ENCODE measurements at places on chromosomes 1 and 21.
A peak's percentile ranks its signal among the peaks of the same experiment; 100 is the strongest.

DNA sequence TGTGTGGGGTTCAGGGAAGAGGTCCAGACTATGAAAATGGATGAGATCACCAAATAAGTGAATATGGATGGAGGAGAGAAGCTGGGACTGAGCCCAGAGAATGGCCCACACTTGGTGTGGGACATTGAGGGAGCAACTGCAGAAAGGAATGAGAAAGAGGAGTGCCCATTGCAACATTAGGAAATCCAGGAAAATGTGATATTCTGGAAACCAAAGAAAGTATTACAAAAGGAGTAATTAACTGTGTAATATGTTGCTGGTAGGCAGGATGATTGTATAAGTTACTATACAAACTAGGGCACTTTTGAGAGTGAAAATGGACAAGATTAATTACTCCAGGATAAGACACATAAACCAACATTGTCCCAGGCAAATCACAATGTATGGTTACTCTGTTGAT lies 59.8 kb upstream of the ARTN start:
- no peak for DNase-seq

DNA sequence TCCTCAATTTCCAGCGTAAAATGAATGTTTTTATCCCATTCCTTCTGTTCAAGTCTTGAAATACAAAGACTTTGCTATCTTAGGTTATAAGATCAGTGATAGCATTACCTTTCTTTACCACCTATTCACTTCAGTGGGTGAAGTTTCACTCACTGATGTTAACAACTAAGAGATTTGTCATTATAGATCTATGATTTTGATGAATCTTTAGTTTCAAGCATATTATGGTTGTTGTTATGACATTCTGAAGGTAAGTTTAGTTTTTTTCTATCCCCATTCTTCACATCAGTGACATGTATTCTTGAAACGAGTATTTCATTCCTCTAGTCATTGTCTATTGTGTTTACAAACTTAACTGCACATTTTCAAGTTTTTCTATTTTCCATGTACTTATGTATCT lies 182.5 kb downstream of the ATP6V1G3 start:
- no peak for DNase-seq

- no peak for DNase-seq
These were observed 94.5 kb downstream of the HUNK start for GRCh38 chr21:31967334-31967733.

GRCh38 chr1:117392771-117393170 lies 25.5 kb downstream of the MAN1A2 start:
- DNase-seq, result no peak

DNA sequence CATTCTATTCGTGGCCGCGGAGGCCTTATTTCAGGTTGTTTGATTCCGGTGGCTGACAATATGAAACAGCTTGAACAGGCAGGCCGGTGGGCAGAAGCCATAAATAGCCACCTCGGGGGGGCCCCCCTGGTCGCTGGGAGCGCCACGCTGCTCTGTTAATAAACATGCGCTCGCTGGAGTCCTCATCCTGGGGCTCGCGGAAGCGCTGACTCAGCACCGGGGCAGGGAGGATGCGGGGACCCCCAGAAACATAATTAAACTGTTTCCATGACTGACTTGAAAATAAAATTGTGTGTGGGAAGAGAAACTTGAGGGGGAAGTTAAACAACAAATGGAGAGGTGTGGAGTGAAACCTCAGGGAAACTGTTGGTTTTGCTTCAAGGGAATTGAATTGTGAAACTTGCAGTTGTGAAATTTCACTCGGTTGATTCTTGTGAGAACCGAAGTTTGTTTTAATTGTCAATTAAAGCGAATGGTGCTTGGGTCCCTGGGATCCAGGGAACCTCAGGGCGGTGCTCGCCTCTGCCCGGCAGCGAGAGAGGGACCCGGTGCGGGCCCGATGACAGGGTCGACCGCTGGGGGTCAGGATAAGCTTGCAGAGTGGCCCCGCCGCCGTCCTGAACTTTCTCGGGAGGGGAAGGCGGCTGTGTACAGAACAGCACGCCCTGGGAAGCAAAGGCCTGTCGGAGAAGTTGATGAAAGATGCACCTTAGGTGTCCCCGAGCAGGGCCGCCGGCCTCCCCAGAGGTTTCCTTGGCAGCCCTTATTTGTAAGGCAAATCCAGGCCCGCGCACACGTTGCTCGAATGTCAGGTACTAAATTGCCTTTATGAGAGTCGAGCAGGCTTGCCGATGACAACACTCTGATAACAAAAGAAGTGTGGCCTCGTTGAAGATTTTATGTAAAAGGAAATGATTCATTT lies 176.9 kb upstream of the LMO4 start:
- no peak for DNase-seq

DNA sequence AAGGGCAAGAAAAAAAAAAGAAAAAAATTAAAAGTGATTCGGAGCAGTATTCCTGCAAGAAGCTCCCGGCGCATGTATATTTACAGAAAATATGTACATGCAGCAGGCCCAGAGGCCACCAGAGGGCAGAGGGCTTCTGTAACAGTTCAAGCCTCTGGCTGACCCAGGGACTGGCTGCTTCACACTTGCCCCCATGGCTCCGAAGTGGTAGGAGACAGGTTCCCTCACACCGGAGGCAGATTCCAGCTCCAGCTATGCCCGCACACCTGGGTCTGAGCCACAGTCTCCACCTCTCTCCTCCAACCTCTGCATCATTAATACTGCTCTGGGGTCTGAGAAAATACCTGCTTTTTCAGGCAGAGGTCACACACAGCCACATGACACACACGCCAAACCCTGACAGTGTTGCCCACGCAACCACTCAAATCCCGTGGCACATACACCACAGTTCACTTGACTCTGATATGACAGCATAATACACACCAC lies 2.2 kb upstream of the ARHGAP30 start:
- peak; percentile 75 for DNase-seq

DNA sequence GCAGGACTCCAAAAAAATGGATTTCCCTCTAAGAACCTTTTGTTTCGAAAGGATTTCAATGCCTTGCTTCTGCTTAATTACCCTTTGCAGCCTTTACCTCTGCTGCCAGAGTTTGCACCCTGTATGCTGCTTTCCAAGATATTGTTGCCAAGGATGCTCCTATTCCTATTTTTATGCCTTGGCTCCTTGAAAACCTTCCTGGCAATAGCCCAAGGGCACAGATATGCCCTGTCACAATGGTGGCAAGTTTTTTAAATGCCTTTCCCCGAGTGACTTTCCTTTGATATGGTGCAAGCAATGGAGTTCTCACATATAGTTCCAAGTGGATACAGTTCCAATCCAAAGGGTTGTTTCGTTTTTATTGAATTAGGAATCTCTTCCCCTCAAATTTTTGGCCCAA lies 1983.0 kb downstream of the MRPL39 start:
- DNase-seq, result no peak

- no peak for DNase-seq
These were observed at the start of gene BARHL2 for GRCh38 chr1:90716552-90717355. TSS of gene BARHL2 (minus strand) at chr1:90717302. CDS start at chr1:90717195, 107 bp downstream.

- no peak for DNase-seq
These were observed 5.6 kb upstream of the LRRC3 start for GRCh38 chr21:44449473-44450363.

GRCh38 chr1:87197156-87197555 lies 131.5 kb upstream of the LMO4 start:
- peak; percentile 36 for DNase-seq

DNA sequence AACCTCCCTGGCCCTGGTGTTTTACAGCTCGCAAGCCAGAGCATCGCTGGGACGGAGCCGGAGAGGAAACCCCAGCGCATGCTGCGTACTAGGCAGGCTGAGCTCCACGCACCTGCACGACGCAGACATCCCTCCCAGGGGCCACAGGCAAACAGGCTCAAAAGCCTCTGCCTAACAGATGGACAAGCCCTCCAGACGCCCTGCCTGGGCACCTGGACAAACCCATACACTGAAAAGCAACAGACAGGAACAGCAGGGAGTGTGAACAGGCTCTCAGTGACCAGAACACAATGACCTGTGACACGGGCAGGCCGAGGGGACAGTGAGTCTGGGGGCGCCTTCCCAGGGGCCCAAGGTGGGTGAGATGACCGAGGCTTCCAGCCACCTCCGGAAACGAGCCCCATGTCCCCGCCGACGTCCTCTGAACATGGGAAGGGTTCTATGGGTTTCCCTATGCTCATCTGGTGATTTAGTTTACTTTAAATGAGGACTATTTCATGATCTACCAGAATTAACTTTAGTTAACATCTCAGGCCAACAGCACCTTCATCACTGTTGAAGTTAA lies 40.3 kb downstream of the NPHP4 start:
- DNase-seq, result no peak

DNA sequence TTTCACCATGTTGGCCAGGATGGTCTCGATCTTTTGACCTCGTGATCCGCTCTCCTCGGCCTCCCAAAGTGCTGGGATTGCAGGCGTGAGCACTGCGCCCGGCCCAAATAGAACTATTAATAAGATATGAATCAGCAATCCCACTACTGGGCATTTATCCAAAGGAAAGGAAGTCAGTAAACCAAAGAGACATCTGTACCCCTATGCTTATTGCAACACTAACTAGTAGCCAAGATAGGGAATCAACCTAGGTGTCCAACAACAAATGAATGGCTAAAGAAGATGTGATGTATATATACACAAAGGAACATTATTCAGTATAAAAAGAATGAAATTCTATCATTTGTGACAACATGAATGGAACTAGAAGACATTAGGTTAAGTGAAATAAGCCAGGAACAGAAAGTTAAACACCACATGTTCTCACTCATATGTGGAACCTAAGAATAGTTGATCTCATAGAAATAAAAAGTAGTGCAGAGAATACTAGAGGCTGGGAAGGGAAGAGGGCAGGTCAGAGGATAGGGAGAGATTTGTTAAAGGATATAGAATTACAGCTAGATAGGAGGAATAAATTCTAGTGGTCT lies 48.8 kb downstream of the XPR1 start:
- DNase-seq, result no peak

DNA sequence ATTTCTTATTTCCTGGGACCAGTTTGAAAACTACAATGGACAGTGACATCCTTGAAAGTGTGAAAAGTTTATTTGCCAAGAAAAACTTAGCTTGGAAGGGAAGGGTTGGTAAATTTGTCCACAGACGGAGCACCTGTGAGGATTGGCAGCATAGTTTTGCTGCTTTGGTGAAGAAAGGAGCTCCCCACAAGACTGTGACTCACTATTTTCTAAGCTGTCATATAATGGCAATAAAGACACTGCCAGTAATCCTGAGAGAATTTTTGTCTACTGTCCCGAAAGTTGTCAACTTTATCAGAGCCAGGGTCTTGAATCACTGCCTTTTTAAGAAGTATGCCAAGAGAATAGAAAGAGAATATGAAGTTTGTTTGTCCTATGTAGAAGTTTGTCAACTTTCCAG lies 230.8 kb downstream of the NEGR1 start:
- no peak for DNase-seq

DNA sequence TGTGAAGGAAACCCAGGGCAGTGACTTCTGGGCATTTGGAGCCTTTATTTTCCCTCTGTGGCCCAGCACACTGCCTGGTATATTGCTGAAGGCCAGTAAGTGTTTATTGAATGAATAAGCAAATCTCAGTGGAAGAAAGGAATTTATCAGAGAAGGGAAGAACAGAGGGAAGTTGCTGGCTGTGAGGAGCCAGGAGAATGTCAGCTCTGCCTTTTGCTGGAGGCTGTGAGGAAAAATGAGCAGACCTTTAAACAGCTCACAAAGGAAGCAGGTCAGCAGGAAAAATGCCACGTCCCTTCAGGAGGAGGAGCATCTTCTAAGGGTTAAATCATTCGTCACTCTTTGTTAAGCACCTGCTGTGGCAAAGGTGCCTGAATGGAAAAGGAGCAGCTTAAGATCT lies 75.9 kb downstream of the GIPC2 start:
- DNase-seq, result no peak

Measured in GM03348 (cell line).